NCI-H1105 (cell line): ENCODE measurements at places on chromosomes 7 and 10.
A peak's percentile ranks its signal among the peaks of the same experiment; 100 is the strongest.

GRCh38 chr7:33971106-33971505 is 65.8 kb downstream of the BMPER start:
- no peak for DNase-seq

GRCh38 chr7:5526100-5526905 is 102.7 kb upstream of the TNRC18 start:
- DNase-seq, result peak; percentile 25

GRCh38 chr7:5420881-5421713 is 2.5 kb downstream of the TNRC18 start:
- no peak for DNase-seq

- no peak for DNase-seq
Observed at GRCh38 chr7:85823396-85824080, 636.7 kb upstream of the SEMA3D start.

DNA sequence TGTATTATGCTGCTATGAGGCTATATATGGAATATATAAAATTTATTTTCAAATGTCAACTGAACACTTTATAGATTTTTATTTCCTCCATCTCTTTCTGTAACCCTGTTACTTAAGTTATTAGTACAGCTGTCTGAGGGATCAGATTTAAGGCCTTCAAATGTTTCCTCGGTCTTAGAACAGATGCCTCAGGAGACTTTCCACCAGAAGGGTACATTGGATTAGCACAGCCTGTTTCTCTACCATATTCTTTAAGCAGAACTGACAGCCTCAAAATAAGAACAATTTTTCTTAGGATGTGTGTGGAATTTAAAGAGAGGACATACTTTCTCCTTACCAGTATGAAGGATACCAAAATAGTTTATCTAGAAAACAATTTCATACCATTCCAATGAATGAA is 53.0 kb upstream of the HGF start:
- DNase-seq, result no peak

DNA sequence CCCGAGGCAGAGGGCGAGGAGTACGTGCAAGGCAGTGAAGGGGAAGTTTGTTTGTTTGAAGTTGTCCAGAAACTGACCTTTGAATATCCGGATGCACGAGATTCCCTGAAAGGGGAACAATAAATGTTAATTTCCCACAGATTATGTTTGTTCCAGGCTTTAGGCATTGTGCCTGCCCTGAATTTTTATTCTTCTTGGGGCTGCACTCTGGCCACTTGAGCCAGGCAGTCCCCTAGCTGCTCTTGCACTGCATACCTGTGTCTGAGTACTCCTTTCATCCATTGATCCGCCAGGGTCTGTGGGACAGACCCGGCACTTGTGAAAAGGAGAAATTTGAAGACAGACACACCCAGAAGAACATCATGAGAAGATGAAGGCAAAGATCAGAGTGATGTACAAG is 343.5 kb upstream of the FOXK1 start:
- no peak for DNase-seq

GRCh38 chr10:23031318-23031717 is 64.1 kb upstream of the MSRB2 start:
- DNase-seq, result no peak

DNA sequence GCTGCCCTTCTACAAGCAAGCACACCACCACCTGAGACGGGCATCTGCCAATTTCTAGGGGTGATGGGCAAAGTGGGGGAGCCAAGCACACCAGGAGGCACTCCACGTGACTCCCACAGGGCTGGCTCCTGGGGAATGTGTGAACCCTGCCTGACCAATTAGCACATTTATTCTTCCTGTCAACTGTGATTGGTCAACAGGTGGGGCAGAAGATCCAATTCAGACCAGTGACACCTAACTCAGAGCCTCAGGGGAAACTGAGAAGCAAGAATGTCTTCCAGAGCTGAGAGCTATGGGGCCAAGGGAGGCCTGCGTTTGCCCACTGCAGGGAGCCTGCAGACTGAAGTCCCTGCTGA is 15.4 kb downstream of the TMEM273 start:
- no peak for DNase-seq

- no peak for DNase-seq
Observed at GRCh38 chr10:68461032-68461431, 10.7 kb downstream of the DNA2 start.

- DNase-seq, result no peak
Observed at GRCh38 chr7:87155788-87156187, 3.5 kb downstream of the DMTF1 start.

- DNase-seq, result no peak
Observed at GRCh38 chr10:129863201-129863663, 100.8 kb downstream of the EBF3 start.

- no peak for DNase-seq
Observed at GRCh38 chr10:67127441-67127840, 201.6 kb downstream of the LRRTM3 start.

GRCh38 chr10:123294886-123295285 is 140.7 kb downstream of the BUB3 start:
- DNase-seq, result no peak

- no peak for DNase-seq
Observed at GRCh38 chr10:24862589-24862988, 89.8 kb downstream of the PRTFDC1 start.

DNA sequence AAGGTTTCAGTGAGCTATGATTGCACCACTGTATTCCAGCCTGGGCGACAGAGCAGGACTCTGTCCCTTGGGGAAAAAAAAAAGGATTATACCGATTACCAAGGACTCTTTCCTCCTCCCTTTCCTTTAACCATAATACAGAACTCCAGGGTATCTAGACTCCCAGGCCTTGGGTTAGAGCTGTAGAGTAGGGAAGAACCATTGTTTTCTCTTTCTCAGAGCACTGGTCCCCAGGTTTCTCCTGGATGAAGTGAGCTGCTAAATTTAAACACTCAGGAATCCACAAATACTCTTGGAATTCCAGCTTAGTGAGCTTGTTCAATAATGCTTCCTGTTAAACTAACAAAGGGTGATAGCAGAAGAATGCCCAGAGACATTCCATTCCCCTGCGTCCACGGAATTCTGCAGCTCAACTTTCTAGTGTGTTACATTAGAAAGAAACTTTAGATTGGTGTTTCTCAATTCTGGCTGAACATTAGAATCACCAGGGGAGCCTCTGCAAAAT is 14.6 kb upstream of the RPEL1 start:
- DNase-seq, result no peak

- no peak for DNase-seq
Observed at GRCh38 chr7:117870448-117871130, 2.7 kb downstream of the CTTNBP2 start.
